ENCODE measurements at places on chromosomes 6 and 20. TPM values are rescaled to one million over a fixed set of nuclear protein-coding genes. Genes with fewer than 3 reads are reported as not detected.

GRCh38 chr6:89302936-89303335 lies 12.2 kb downstream of the GABRR2 start:
- H3K4me3 ChIP-seq = no peak overlapping the region
- peaks cover 20% of the 10 kb centered on the region for H3K4me1 ChIP-seq
- DNase-seq = no peak
- H3K27ac ChIP-seq = no peak overlapping the region
- peaks cover 2% of the 10 kb centered on the region for H3K36me3 ChIP-seq

GRCh38 chr20:58148891-58149290 lies 79.6 kb downstream of the ANKRD60 start:
- no peak overlapping the region for H3K27ac ChIP-seq
- DNase-seq = no peak
- H3K4me1 ChIP-seq = no peaks in the 10 kb centered on the region
- H3K36me3 ChIP-seq = no peaks in the 10 kb centered on the region

GRCh38 chr20:41607791-41608190 lies 10.4 kb downstream of the CHD6 start:
- H3K4me1 ChIP-seq = peaks cover 29% of the 10 kb centered on the region
- H3K36me3 ChIP-seq = peaks cover 3% of the 10 kb centered on the region
- no peak overlapping the region for H3K4me3 ChIP-seq
- no peak overlapping the region for H3K27ac ChIP-seq
- no peak for DNase-seq

- H3K4me1 ChIP-seq = no peaks in the 10 kb centered on the region
- H3K36me3 ChIP-seq = no peaks in the 10 kb centered on the region
- no peak overlapping the region for H3K4me3 ChIP-seq
- peaks cover 4% of the 10 kb centered on the region for H3K27me3 ChIP-seq
- no peak for DNase-seq
Observed at GRCh38 chr6:140441256-140441655, 1066.8 kb upstream of the CITED2 start.

- H3K27me3 ChIP-seq = peaks cover 35% of the 10 kb centered on the region
- H3K27ac ChIP-seq = no peak overlapping the region
- no peaks in the 10 kb centered on the region for H3K36me3 ChIP-seq
- DNase-seq = no peak
- H3K4me3 ChIP-seq = peak overlapping the region; percentile 83
Observed at GRCh38 chr6:49551866-49552129, 1.3 kb downstream of the C6orf141 start.

DNA sequence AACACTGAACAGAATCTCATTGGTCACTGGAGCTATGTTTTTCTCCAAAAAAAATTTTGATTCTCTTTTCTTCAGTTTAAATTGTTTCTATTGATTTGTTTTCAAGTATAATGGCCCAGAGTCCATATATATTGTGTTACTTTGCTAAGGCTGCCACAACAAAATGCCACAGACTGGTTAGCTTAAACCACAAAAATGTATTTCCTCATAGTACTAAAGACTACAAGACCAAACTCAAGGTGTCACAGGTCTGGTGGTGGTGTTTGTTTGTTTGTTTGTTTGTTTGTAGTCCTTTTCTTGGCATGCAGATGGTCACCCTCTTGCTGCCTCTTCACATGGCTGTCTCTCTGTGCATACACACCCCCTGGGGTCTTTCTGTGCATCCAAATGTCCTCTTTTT lies 34.0 kb downstream of the BMP5 start:
- peaks cover 2% of the 10 kb centered on the region for H3K27me3 ChIP-seq
- no peaks in the 10 kb centered on the region for H3K4me1 ChIP-seq
- no peak for DNase-seq
- no peak overlapping the region for H3K27ac ChIP-seq
- no peak overlapping the region for H3K4me3 ChIP-seq

GRCh38 chr6:169571123-169571962 lies 130.5 kb downstream of the WDR27 start:
- H3K36me3 ChIP-seq = peaks cover 2% of the 10 kb centered on the region
- H3K27me3 ChIP-seq = peaks cover 8% of the 10 kb centered on the region
- no peak overlapping the region for H3K4me3 ChIP-seq

DNA sequence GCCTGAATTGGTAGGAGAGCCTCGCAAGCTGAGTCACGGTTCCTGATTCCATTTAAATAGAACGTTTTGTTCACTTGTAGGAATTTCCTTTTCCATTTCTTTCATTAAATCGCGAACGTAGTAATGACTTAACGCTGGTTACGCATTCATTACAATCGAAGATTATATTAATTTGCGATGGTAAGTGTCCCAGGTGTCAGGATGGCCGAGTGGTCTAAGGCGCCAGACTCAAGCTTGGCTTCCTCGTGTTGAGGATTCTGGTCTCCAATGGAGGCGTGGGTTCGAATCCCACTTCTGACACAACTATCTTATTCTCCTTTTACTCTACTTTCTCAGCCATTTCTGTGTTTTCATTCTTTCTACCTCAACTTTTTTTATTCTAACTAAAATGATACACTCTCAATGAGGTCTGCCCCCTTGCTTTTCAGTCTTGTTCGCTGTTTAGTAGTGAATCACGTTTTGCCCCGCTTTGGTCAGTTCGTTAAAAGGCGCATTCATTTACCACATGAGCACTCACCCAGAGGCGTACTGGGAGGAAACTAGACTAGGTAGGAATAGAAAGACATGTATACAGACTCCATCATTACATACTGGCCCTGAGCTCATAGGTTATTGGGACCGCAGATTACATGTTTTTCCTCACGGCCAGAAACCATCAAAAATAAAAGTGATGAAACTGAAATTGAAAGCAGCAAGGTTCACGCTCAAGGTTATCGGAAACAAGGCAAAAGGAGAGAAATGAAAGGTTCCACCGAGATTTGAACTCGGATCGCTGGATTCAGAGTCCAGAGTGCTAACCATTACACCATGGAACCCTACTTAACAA lies 17.3 kb upstream of the TRIM27 start:
- H3K4me1 ChIP-seq = peaks cover 59% of the 10 kb centered on the region
- H3K36me3 ChIP-seq = no peaks in the 10 kb centered on the region
- DNase-seq = peak; percentile 73

DNA sequence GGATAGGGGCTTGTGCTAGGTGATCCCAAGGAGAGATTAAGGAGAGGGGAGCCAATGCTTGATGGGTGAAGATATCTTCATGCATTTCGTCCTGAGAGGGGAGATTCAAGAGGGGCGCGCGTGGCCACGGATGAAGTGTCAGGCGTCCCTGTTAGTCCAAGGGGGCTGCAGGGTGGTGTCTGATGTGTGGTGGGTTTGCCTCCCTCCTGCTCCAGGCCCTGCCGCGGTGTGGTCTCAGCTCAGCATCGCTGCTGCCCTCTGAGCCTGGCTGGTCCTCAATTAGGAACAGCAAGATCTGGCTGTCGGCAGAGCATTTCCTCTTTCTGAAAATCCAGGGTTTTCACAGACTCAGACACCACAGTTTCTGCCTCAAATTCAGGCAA lies 318.0 kb downstream of the THBS2 start:
- no peak overlapping the region for H3K27ac ChIP-seq
- no peaks in the 10 kb centered on the region for H3K4me1 ChIP-seq
- peaks cover 12% of the 10 kb centered on the region for H3K27me3 ChIP-seq
- H3K4me3 ChIP-seq = no peak overlapping the region
- no peaks in the 10 kb centered on the region for H3K36me3 ChIP-seq
- DNase-seq = no peak

- H3K4me3 ChIP-seq = peak overlapping the region; percentile 60
- DNase-seq = peak; percentile 65
- peaks cover 10% of the 10 kb centered on the region for H3K36me3 ChIP-seq
- H3K4me1 ChIP-seq = peaks cover 57% of the 10 kb centered on the region
- H3K27me3 ChIP-seq = peaks cover 4% of the 10 kb centered on the region
- peak overlapping the region; percentile 91 for H3K27ac ChIP-seq
Observed at GRCh38 chr20:4130404-4131189, 115.2 kb upstream of the RNF24 start.

- peaks cover 3% of the 10 kb centered on the region for H3K27me3 ChIP-seq
- peaks cover 2% of the 10 kb centered on the region for H3K36me3 ChIP-seq
- peaks cover 34% of the 10 kb centered on the region for H3K4me1 ChIP-seq
- no peak overlapping the region for H3K4me3 ChIP-seq
- no peak for DNase-seq
Observed at GRCh38 chr6:125940247-125941041, 16.1 kb upstream of the HINT3 start.

GRCh38 chr6:79694623-79695343 lies 63.7 kb downstream of the SH3BGRL2 start:
- H3K4me1 ChIP-seq = no peaks in the 10 kb centered on the region
- no peaks in the 10 kb centered on the region for H3K27me3 ChIP-seq
- DNase-seq = no peak

DNA sequence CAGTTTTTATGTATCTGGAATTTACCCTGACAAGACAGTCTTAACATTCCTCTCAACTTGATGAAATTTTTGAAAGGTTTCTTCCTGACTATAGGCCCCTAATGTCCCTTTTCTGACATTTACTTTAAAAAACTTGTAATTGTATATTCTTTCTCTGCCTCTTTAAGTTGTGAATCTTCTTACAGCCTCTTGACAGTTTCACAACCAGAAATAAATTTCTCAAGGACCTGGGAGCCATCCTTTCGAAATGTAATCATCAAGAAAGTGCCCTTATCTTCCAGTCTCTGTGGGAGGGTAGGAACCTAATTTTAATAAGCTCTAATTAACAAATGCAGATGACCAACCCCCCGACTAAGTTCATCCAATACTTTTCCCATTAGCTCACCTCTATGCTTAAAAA lies 403.6 kb upstream of the GJE1 start:
- no peak for DNase-seq
- H3K4me1 ChIP-seq = no peaks in the 10 kb centered on the region
- H3K4me3 ChIP-seq = no peak overlapping the region
- H3K27me3 ChIP-seq = no peaks in the 10 kb centered on the region
- H3K27ac ChIP-seq = no peak overlapping the region

- no peak for DNase-seq
- H3K4me1 ChIP-seq = no peaks in the 10 kb centered on the region
- H3K27me3 ChIP-seq = peaks cover 1% of the 10 kb centered on the region
- H3K36me3 ChIP-seq = no peaks in the 10 kb centered on the region
- H3K27ac ChIP-seq = no peak overlapping the region
- no peak overlapping the region for H3K4me3 ChIP-seq
Observed at GRCh38 chr6:167311286-167311685, 13.6 kb upstream of the TTLL2 start.

- no peaks in the 10 kb centered on the region for H3K4me1 ChIP-seq
- H3K4me3 ChIP-seq = no peak overlapping the region
- no peaks in the 10 kb centered on the region for H3K36me3 ChIP-seq
- H3K27ac ChIP-seq = no peak overlapping the region
Observed at GRCh38 chr6:11083491-11083890, 10.1 kb upstream of the SMIM13 start.

GRCh38 chr6:26123947-26124780 lies 36.9 kb downstream of the HFE start:
- H3K4me1 ChIP-seq = peaks cover 56% of the 10 kb centered on the region
- peak overlapping the region; percentile 99 for H3K4me3 ChIP-seq
- peaks cover 3% of the 10 kb centered on the region for H3K27me3 ChIP-seq
- peak overlapping the region; percentile 100 for H3K27ac ChIP-seq
- peaks cover 21% of the 10 kb centered on the region for H3K36me3 ChIP-seq

DNA sequence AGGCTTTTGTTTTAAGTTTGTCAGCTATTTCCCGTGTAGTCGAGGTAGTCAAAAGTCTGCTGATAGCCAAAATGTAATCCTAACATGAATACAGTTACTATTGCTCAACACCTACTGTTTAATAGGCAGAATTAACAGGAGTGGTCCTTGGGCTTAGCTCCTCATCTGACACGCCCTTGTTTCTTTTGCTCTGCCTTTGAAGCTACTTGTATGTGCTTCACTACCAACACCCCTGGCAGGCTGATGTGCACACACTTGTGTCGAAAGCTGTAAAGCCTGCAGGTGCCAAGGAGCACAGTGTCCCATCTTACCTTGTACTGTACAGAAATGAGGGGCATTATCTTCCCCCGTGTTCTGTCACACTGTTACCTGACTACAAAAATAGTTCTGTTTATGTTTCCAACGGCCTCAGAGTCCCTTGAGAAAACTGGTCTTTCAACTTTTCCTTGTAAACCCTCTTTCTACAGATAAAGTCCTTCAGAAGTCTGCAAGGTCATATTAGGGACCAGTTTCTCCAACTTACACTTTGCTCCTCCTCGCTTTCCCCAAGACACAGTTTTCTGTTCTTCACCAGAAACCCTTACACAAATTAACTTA lies 9.3 kb downstream of the SDHAF4 start:
- DNase-seq = no peak
- H3K36me3 ChIP-seq = peaks cover 9% of the 10 kb centered on the region
- no peaks in the 10 kb centered on the region for H3K27me3 ChIP-seq
- no peak overlapping the region for H3K27ac ChIP-seq
- no peak overlapping the region for H3K4me3 ChIP-seq

DNA sequence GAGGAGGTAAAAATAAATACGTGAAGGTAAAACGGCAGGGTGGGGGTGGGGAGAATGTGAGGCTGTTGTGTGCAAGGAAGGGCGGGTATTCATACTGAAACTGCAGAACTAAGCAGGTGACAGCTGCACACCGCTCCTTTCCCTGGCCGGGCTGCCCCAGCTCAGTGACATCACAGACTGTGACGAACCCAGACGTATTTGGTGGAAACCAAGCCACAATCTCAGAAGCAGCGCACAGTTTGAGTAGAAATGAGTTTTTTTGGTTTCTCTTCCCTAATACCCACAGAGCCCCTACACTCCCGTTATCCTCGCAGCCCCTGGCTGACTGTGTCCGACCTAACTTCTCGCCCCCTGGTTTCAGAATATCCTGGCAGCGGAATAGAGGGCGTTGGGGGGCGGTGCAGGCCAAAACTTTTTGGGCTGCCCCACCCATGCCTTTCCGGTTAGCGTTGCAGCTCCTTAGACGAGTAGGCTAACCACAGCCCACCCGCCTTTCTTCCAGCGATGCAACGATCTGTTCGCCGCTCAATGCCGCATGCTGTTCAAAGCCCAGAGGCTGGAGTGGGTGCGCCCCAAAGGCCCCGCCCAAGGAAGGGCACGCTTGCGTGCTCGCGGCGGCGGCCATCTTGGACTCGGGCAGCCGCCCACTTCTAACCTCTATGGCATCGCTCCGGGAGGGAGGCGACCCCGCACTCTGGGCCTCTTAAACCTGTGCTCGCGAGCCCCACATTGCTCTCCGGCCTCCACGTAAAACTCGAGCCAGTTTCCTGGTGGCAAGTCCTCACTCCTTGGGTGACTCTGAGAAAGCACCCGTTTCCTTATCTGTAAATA lies 9.1 kb downstream of the BAK1 start:
- peak; percentile 91 for DNase-seq
- H3K4me1 ChIP-seq = peaks cover 62% of the 10 kb centered on the region
- peak overlapping the region; percentile 99 for H3K27ac ChIP-seq
- peaks cover 42% of the 10 kb centered on the region for H3K36me3 ChIP-seq
- peak overlapping the region; percentile 83 for H3K4me3 ChIP-seq
- H3K27me3 ChIP-seq = no peaks in the 10 kb centered on the region

- no peaks in the 10 kb centered on the region for H3K4me1 ChIP-seq
- H3K27me3 ChIP-seq = peaks cover 4% of the 10 kb centered on the region
- no peak overlapping the region for H3K27ac ChIP-seq
- no peak overlapping the region for H3K4me3 ChIP-seq
- no peak for DNase-seq
Observed at GRCh38 chr6:111210194-111210728, 123.0 kb downstream of the SLC16A10 start.

- H3K27me3 ChIP-seq = peaks cover 4% of the 10 kb centered on the region
- H3K27ac ChIP-seq = peak overlapping the region; percentile 99
- H3K36me3 ChIP-seq = peaks cover 8% of the 10 kb centered on the region
- peak overlapping the region; percentile 98 for H3K4me3 ChIP-seq
- H3K4me1 ChIP-seq = peaks cover 41% of the 10 kb centered on the region
- no peak for DNase-seq
Observed at GRCh38 chr6:152301021-152301764, 336.0 kb downstream of the SYNE1 start.

The BPIFA1 gene
- total RNA-seq = not detected

The MAP7 gene
- total RNA-seq = 2.3 TPM

The FOXS1 gene
- total RNA-seq = not detected

The FAM210B gene
- 6.9 TPM for total RNA-seq

The TINAG gene
- not detected for total RNA-seq

The COL9A3 gene
- total RNA-seq = not detected

The OR2H1 gene
- not detected for total RNA-seq

The PBOV1 gene
- not detected for total RNA-seq

The PXDC1 gene
- 0.57 TPM for total RNA-seq

The PTGIS gene
- total RNA-seq = 40.6 TPM

The SLC44A4 gene
- 0.12 TPM for total RNA-seq

The TBC1D20 gene
- 41.4 TPM for total RNA-seq
